ENCODE measurements at places on chromosomes 1 and 21.

DNA sequence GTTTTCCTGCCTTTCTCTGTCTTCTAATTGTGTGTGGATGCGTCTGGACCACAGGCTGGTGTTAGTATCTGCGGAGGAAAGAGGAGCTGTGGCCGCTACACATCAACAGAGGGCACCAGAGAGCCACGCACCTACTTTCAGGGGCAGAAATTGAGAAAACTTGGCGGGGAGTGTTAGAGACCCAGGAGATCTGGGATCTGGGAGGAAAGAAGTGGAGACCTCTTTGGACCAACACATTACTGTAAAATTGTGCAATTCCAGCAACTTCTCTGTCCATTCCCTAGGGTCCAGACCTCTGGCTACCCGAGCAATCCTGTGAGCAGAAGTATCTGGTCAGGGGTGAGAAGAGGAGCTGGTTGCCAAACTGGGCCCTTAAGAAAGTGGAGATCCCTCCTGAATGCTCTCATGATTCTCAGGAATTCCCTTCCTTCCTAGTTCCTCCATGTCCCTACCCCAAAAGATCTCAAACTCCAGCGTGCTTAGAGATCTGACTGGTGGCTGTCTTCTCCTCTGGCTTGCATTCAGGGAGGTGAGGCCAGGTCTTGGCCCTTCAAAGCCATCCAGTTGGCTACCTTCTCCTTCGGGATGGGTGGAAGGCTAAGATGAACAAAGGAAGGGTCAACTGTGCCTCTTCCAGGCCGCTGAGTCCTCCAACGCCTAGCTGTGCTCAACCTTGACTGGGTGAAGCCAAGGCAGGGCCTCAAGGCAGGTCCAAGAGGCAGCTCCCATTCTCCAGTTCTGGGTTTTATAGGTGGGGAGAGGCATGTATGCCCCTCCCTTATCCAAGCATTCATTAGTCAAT, 1.2 kb upstream of the KIRREL1 start:
- no peak for DNase-seq

DNA sequence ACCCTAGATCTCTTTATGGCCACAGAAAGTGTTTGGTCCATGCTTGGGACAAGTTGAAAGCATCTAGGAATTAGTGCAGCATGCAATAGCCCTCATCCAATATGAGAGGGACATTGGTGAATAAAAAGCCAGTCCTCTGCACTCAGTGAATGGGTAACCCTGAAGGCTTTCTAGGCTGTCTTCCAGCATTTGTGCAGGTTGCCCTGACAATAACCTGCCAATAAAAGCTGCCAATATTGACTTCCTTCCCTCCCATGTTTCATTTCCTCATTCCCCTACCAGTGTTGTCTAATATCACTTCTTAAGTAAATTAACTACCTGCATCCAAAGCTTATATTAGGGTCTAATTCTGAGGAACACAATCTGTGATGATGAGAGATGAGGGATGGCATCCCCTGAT, 563.6 kb upstream of the NEGR1 start:
- no peak for DNase-seq

DNA sequence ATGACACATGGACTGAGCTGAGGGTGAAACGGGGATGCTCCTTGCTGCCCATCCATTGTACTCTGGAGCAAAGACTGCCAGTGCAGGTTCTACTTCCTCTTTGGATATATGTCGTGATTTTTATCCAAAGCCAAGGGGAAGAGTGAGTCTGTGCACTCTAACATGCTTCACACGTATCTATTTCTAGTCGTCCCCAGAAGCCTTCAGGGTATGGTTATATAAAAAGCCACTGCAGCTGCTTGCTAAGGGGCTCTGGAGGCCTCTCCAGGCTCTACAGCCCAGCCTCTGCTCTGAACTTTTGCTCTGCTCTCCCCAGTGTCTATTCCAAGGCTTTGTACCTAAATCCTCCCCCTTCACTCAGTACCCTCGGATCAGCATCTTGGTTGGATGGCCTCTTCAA, 20.1 kb downstream of the PAFAH2 start:
- no peak for DNase-seq

DNA sequence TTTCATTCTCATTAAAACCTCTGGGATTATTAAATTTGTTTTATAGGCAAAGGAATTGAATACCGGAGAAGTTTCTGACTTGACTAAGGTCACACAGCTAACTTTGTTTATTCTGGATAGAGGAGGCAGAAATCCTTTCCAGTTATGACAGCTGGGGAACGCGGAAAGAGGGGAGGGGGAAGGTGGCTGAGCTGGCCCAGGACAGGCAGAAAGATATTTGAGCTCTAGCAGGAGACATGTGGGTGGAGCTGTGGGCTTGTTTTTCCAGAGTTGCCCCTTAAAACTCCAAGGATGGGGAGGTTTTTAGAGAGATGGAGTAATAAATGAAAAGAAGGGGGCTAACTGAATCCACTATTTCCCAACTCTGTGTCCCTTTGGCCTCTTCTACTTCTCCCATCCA, 27.8 kb downstream of the FOXD2 start:
- no peak for DNase-seq

- DNase-seq, result no peak
Measured at GRCh38 chr1:204357551-204358490, 1.9 kb downstream of the PLEKHA6 start.

DNA sequence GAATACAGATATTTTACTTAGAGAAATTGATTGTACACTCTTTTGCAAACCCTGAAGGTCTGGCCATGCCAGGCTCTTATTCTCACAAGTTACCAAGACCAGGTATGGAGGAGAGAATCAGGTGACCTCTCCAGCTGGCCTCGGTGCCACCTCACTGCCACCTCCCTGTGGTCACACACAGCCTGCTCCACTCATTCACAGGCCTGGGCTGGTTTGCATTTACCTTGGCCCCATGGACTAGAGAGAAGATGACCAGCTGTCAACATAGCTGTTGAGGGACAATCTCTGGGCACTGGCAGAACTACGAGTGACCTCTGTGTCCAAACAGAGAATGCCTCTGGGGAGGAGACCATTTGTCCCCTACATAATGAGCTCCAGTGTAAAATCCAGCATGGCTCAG, 291.2 kb upstream of the RUNX1 start:
- no peak for DNase-seq

DNA sequence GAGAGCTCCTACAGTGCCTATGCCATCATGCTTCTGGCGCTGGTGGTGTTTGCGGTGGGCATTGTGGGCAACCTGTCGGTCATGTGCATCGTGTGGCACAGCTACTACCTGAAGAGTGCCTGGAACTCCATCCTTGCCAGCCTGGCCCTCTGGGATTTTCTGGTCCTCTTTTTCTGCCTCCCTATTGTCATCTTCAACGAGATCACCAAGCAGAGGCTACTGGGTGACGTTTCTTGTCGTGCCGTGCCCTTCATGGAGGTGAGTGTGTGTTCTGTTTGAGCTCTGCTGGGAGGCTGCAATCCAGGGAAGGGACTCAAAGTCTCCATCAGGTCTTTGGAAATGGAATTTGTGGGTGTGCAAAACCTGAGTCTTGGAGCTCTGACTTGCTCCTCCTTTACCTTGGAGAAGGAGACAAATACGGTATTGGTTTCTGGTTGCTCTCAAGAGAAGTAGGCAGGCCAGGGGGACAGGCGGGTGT, 658 bp downstream of the GPR37L1 start:
- no peak for DNase-seq

- DNase-seq, result no peak
Measured at GRCh38 chr1:198541737-198542136, 1.3 kb upstream of the ATP6V1G3 start.

DNA sequence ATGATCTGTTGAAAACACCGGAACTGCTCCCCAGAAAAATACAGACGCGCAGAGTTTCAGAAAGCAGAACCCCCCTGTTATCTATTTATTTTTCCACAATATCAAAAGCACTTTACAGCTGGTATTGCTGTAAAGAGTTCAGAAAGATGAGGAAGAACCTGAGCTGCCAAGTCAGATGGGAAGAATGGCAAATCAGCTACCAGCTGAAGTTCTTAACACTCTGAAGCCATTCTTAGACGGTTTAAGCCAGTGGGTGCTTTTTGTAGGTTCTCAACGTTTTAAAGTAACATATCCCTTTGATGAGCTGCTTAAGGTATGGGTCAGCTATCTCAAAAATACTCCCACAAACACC, 714 bp upstream of the AKIRIN1 start:
- DNase-seq, result peak; percentile 16

DNA sequence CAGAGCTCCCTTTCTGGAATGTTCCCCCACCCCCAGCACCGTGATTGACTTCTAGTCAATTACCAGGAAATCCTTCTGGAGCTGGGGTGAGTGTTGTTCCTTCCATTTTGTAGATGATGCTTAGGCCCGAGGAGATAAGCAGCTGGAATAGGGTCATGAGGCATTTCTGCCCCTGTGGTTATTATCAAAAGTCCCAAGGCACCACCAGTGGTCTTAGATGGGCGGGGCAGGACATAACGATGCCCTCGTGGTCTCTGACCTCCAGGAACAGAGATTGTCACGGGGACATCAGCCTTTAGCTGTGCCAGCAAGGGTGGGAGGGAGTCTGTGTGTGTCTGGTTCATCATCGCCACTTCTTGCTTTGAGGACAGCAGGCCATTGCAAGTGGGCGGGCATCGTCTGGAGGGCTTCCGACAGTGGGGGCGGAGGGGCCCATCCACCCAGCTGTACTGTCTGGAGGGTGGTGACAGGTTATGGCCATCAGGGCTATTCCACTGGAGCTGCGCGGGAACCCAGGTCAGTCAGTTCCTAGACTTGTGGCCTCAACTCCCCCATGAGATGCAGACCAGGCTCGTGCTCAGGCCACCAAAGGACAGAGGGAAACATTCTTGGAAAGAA, 22.6 kb downstream of the TNFRSF8 start:
- no peak for DNase-seq

- DNase-seq, result no peak
Measured at GRCh38 chr1:1039145-1039910, 19.4 kb downstream of the AGRN start.

DNA sequence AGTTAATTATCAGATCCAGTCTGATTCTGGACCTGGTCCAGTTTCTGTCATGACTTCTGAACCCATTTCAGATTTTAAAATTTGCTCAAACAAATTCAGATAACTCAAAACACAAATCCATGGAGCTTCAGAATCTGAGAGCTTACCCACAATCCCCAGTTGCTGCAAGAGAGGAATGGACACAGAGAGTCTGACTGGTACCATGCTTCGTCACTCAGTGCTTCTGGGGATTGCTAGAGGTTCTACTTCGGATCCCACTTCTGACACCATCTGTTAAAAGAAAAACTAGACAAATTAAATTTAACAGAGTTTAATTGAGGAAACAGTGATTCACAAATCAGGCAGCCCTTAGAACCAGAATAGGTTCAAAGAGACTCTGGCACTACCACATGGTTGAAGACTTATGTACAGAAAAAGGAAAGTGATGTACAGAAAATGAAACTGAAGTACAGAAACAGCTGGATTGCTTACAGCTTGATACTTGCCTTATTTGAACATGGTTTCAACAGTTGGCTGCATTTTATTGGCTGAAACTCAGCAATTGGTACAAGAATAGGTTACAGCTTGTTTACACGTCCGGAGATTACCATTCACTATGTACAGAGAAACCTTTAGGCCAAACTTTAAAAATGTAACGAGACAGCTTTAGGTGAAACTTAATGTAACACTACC, 60.7 kb upstream of the TEKT2 start:
- DNase-seq, result no peak

GRCh38 chr1:8671306-8671917, 146.0 kb downstream of the RERE start:
- peak; percentile 28 for DNase-seq

GRCh38 chr1:197798492-197798891, 23.2 kb upstream of the DENND1B start:
- DNase-seq, result no peak

DNA sequence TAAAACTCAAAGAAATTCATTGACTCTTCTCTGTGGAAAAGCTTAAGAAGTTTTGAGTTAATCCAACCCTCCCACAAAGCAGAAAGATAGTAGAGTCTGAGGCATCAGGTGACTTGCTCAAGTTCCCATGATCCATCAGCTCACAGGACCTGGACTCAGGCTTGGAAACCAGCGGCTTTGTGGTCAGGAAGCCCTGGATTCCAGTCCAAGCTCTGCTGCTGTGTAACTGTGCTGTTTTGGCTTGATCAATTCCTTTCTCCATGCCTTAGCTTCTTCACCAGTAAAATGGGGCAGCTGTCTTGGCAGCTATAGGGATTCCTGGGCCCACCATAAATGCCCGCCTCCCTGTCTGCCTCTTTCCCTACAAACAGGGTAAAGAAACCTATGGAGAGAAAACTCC, 180.2 kb downstream of the HIVEP3 start:
- no peak for DNase-seq

DNA sequence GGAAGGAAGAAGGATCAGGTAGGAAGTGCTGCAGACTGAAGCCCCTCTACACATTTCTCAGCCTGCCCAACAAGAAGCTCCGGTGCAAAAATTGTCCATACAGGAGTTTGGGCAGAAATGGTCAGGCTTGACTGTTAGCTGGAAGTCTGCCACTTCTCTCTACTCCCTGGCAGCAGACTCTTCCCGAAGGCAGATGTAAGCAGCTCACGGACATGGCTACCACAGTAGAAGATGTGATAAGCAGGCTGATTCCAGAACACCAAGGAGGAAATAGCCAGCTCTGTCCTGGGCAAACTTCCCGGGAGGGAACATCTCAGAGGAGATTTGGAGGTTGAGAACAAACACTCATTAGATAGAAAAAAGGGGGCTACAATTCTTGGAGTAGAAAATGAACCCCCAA, 52.6 kb downstream of the TRABD2B start:
- no peak for DNase-seq

- no peak for DNase-seq
Measured at GRCh38 chr1:97063532-97063931, 341.9 kb downstream of the PTBP2 start.

- no peak for DNase-seq
Measured at GRCh38 chr1:8267307-8267706, 50.6 kb upstream of the SLC45A1 start.

GRCh38 chr21:46284077-46284644, 1.2 kb downstream of the MCM3AP start:
- DNase-seq, result no peak

- no peak for DNase-seq
Measured at GRCh38 chr1:59186656-59187055, 110.2 kb upstream of the FGGY start.

GRCh38 chr1:150281221-150281757, 1.1 kb upstream of the CIART start:
- peak; percentile 37 for DNase-seq

GRCh38 chr1:3061566-3061965, 7.4 kb upstream of the PRDM16 start:
- DNase-seq, result no peak

- DNase-seq, result no peak
Measured at GRCh38 chr1:183804916-183805841, at the start of gene RGL1. RGL1 (plus strand) TSS chr1:183805120; CDS start chr1:183805298, 178 bp downstream.

- no peak for DNase-seq
Measured at GRCh38 chr1:6888870-6889269, 103.6 kb downstream of the CAMTA1 start.

Data from NCI-H748 treated with DMSO at 0.1 percent for 48 hours (cell line).